ENCODE measurements at places on chromosomes 13 and 19.
A peak's percentile ranks its signal among the peaks of the same experiment; 100 is the strongest.

DNA sequence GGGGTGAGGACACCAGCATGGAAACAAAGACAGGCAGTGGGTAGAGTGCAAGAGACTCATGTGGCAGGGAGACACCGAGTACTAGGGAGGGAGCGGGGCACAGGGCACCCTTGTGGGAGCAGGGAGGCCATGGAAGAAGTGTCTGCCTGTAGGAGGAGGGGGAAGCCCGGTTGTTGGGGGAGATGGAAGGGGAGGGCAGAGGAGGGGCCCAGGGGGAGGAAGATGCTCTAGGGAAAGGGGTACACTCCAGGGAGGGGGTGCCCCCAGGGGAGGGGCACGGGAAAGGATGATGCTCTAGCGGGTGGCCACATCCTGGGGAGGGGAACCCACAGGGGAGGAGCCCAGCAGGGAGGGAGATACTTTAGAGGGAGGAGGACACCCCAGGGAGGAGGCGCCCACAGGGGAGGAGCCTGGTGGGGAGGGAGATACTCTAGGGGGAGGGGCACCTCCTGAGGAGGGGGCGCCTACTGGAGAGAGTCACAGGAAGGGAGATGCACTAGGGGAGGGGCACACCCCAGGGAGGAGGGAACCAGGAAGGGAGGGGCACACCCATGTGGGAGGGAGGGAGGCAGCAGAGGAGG lies 24.9 kb downstream of the CPAMD8 start:
- DNase-seq, result no peak

- DNase-seq, result peak; percentile 21
Observed at GRCh38 chr13:83753912-83754624, 128.2 kb downstream of the SLITRK1 start.

- no peak for DNase-seq
Observed at GRCh38 chr13:88022431-88023208, 351.4 kb downstream of the SLITRK5 start.

- no peak for DNase-seq
Observed at GRCh38 chr13:40146611-40147117, 491.2 kb downstream of the COG6 start.

DNA sequence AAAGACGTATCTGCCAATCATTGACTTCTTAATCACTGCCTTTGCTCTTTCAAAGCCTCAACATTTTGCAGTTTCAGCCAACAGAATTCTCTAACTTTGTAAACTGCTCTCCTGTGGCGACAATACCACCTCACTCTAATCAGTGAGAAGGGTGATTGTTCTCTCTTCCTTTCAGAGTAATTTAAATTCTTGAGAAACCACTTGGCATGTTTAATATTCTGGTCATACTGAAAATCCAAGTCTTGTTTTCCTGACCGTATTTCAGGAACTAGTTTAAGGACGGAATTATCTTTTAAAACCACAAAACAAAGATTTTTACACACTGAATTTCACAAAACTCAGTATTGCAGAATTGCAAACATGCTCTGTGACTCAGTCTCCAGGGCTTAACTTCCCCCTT lies 5.2 kb upstream of the CDC16 start:
- no peak for DNase-seq

DNA sequence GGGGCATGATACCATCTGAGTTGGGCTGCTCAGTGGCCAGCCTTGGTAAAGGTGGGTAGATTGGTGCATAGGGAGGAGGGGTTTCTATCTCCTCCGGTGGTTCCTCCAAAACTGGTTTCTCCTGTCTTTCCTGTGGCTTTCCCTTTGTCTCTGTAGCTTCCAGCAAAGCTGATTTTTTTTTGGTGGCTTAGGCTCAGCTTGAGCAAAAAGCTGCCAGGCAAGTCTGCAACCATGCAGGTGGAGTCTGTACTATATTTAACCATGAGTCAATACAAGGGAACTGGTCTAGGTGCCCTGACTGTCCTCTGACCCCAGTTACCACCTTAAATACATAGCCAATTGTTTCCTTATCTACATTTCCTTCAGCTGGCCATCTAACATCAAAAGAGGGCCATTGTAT lies 64.0 kb upstream of the ZNF681 start:
- no peak for DNase-seq

DNA sequence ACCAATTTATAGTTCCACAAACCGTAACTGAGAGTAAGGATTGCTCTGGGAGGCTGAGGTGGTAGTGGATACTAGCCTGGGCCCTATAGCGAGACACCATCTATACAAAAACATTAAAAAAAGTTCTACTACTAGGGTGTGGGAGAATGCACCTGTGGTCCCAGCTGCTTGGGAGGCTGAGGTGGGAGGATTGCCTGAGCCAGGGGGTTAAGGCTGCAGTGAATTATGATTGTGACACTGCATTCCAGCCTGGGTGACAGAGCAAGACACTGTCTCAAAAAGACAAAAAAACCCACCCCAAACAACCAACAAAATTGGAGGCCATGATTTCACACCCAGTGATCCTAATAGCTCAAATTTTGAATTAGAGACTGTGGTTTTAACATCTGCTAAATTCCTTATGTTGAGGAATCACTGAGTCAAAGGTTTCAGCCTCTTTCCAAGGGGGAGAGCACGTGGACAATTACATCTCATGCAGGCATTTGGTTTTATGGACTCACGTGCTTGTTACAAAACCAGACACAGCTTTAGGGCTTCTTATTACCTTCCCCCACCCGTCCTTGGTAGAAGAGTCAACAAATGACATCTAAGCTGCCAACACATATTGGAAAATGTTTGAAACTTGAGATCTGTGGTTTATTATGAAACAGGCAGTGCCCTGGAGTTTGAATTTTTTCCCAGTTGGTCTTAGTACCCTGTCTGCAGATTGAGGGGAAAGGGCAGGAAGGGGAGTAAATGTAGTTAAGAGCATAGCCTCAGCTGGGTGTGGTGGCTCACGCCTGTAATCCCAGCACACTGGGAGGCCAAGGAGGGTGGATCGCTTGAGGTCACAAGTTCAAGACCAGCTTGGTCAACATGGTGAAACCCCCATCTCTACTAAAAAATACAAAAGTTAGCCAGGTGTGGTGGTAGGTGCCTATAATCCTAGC lies 18.5 kb downstream of the CYP2A6 start:
- peak; percentile 75 for DNase-seq

DNA sequence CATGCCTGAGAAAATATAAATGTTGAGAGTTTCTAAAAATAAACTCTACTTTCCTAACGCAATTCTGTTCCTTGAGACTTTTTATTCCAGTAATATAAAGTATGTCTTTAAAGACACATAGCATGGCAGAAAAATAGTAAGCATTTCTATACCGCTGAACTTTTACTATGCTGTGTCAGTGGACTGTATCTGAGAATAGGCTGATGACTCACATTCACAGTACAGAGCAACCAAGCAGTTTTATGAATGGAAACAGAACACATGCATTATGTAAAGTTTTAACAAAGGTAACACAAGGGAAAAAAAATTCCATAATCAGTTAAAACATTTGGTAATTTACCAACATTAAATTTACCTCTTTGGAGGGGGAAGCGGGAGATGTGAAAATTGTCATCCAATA lies 38.4 kb downstream of the ZDHHC20 start:
- no peak for DNase-seq

- no peak for DNase-seq
Observed at GRCh38 chr19:6848986-6849385, 38.4 kb upstream of the ADGRE1 start.

Measured in MG63 (cell line).